Activated T-cell treated with anti-CD3 and anti-CD28 coated beads, Interleukin-2, amount 50 U/mL, for 1 hour (primary cell): ENCODE measurements at places on chromosomes 6 and 20.
A peak's percentile ranks its signal among the peaks of the same experiment; 100 is the strongest.

DNA sequence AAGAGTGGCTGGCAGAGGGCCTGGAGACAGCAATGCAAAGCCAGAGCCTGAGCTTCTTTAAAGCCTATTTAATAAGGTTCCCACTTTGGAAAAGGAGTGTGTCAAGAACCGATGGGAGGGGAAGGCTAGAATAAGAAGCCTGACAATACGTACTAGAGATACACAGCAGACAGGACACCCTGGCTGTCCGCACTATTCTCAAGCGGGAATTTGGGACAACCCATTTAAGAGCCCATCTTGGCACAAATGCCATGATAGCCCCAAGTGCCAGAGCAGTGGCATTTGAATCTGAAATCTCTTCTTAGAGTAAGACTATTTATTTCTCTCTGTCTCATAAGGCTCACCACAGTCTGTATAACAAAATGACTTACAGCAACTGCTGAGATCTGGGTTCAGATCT, 3.1 kb downstream of the GMDS start:
- no peak for DNase-seq

DNA sequence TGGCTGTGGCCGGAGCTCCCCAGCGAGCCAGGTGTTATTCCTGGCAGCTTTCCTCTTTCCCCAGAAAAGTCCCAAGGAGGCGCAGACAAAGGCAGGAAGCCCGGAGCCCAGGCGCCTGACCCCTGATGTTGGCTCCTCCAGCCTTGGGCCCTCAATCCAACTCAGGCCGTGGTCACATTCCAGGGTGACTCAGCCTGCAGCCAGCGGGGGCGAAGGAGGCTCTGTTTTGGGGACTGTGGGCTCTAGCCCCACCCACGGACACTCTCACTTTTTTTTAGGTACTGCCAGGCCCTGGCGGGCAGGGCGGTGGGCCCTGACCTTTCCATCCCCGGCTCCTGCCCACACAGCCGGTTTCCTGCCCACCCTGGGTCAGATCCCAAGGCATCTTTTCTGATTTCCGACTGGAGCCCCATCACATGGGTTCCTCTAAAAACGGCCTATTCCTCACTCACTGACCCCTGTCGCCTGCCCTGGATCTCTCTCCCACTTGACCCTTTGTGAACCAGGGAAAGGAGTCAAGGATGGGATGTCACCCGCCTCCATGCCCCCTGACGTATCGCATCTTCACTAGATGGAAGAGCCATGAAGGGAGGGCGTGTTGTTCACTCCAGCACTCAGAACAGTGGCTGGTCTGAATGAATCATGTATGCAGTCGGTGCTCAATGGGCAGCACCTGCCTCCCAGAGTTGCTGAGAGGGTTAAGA, 5.5 kb downstream of the PTGIS start:
- no peak for DNase-seq

- DNase-seq: no peak
Observed at GRCh38 chr6:53513056-53513455, 31.8 kb downstream of the GCLC start.

- DNase-seq: no peak
Observed at GRCh38 chr6:151326116-151326825, 65.1 kb downstream of the ZBTB2 start.

- no peak for DNase-seq
Observed at GRCh38 chr6:5569491-5569890, 308.2 kb downstream of the FARS2 start.

GRCh38 chr6:166998256-166999144, 697 bp upstream of the CEP43 start:
- peak; percentile 36 for DNase-seq

DNA sequence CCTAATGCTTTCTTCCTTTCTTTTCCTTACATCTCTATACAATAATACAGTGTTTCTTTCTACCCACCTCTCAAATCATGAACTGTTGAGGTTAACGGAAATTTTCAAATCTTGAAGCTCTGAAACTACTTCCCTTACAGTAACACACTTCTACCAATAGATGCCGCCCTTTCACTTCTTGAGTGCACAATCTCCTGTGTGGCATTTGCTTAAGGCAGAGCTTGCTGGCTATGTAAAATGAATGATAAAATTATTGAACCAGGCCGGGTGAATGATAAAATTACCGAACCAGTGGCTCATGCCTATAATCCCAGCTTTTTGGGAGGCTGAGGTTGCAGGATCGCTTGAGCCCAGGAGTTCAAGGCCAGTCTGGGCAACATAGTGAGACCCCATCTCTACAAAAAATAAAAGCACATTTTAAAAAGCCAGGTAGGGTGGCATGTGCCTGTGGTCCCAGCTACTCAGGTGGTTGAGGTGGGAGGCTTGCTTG, 56.8 kb downstream of the KCNS1 start:
- no peak for DNase-seq

DNA sequence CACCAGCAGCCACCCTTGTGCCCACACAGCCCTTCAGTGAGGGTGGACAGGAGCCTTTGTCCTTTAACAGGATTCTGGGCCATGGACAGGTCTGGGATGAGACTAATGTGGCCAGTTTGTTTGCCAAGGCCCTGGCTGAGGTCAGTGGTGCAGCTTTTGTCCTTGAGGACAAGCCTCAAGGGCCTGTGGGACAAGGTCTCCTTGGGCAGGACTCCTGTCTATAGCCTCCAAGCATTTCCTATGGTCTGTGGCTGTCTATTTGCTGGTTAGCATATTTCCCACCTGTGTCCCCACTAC, 44.1 kb downstream of the SUN5 start:
- DNase-seq: no peak

- no peak for DNase-seq
Observed at GRCh38 chr6:39714802-39715201, 10.4 kb downstream of the KIF6 start.

GRCh38 chr20:42274986-42275385, 656.8 kb upstream of the CHD6 start:
- no peak for DNase-seq

- no peak for DNase-seq
Observed at GRCh38 chr6:161195386-161195785, 78.5 kb downstream of the AGPAT4 start.

DNA sequence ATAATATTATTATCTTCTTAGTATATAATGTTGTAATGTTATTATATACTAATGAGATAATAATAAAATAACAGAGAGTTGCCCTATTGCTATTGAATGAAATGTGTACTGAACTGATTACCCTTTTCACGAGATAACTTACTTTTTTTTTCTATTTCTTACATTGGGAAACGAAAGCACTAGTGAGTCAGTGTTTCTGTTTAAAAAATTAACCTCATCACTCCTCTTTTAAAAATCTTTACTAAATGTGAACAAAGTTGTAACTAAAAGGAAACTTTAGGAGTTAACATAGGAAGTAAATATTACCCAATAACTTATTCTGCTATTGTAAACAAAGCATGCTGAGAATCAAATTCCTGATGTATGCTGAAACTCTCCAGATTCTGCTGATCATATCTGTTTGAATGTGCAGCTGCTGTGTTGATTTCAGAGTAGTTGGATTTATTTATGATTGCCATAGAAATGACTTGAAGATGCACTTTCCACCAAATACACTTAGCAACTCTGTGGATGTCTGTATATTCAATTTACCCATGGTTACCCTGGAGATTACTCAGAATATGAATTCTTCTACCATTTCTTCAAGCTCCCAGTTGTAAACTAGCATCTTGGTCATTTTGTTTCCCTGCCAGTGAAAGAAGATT, 523.4 kb downstream of the TENT5A start:
- DNase-seq: no peak

GRCh38 chr20:35235881-35236280, 9.4 kb downstream of the MMP24 start:
- no peak for DNase-seq

- DNase-seq: no peak
Observed at GRCh38 chr6:27786048-27786447, 126.1 kb downstream of the OR2B2 start.

DNA sequence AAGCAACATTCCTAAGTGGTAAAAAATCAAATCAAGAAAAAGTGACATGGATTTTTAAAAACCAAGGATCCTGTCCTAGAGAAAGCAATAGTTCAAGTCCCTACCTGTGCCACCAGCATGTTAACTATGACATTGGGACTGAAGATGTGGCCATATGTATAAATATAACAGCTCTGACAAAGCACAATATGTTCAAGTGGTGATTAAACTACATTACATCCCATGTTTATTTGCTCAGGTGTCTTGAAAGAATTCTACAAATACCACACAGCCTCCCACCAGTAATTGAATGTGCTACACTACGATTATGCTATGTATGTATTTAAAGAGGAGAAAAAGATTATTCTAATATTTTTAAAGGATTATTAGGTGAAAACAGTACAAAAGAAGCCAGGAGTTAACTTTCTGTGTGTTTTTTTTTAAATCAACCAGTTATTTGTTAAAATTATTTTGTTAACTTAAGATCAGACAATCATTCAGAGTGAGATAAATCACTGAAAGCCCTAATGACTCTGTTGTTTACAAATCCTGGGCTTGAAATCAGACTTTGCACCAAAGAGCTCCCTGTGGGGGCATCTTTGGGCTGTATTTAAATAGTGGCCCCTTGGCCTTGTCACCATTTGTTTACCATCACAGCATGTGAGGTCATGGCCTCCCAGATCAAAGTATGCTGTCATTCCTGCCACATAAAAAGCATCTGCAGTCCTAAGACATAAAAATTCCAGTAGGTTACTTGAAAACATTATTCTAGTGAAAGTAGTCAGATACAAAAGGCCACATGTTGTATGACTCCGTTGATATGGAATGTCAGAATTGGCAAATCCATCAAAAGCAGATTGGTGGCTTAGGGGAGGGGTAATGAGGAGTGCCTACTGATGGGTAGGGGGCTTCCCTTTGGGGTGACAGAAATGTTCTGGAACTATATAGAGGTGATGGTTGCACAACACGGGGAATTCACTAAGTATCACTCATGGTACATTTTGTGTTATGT, 17.1 kb downstream of the TTLL2 start:
- DNase-seq: no peak

GRCh38 chr20:2379511-2380229, 1.0 kb upstream of the TGM6 start:
- DNase-seq: no peak

DNA sequence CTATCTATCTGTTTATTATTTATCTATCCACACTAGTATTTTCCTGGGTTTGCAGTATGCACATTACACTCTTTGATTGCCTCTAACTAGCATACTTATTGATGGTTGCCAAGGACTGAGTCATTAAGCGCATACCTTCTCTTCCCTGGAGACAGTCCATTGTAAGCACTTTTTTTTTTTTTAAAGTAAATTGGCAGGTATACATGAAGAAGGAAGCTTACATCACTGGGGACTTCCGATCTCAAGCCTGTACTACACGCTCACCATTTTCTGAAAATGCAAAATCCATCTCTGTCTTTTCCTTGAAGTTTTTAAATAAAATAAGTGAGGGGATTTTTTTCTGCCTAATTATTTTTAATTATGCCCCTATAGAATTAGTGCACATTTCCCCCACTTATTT, 63.5 kb downstream of the HMGN3 start:
- DNase-seq: no peak

DNA sequence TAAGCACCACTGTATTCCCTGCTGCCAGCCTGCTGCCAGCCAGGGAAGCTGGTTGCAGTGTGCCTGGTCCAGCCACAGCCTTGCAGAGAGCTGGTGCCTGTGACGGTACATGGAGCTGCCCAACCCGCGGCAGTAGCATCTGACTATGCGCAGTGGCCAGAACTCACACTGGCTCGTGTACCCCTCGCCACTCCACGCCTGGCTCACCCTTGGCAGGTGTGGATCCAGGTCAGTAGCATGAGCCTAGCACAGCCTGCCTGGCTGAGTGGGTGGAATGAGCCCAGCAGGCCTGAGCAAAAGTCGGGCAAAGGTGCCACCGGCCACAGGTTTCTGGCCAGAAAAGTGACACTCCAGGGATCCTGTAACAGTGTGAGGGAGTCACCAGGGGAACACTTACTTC, 361.7 kb upstream of the MAP3K7 start:
- no peak for DNase-seq

DNA sequence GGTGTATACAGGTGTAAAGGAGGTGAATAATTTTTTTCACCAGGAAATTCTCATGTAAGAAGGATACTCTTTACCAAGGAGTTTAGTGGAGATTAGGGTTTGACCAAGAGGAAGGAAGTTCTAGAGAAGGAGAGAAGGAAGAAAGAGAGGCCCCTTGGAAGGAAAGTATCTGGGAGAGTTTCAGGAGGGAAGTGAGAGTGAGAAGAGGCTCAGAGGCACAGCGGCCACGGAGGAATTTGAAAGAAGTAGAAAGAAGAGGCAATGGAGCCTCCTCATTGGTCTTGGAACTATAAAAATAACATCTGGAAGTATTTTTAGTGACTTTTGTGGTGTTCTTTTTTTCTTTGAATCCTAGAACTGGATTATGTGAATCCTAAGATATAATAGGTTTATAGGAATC, 50.8 kb upstream of the MCUR1 start:
- DNase-seq: no peak

- no peak for DNase-seq
Observed at GRCh38 chr6:133814238-133814637, 74.7 kb upstream of the TCF21 start.

- no peak for DNase-seq
Observed at GRCh38 chr20:56706867-56707360, 77.8 kb downstream of the TFAP2C start.

DNA sequence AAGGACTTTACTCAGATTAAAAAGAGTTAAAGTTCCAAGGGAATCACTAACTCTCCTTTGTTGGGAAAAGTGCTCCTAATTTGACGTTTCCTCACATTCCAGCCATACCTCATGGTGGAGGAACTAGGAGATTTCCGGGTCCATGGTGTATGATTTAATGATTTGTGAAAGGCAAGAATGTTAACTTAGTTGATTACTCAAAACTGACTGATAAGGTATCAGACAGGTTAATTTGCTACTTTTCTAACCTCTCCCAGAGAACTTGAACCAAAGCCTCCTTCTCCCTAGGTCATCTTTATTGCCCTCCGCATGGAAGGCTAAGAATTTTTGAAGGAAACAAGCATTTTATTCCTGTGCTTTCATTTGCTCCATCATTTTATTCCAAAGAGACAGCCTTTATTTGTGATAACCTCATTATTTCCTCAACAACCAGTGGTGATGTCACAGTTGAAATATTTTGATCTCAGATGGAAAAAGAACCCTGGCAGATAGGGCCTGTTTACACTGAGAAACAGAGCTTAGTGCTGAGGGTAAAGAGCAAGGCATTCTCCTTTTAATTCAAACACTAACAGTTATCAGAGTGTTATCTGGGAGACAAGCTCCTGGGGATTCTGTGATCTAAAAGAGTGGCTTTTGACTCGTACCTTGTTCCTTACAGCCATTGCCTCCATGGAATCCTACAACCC, 57.4 kb upstream of the BMP2 start:
- DNase-seq: no peak

GRCh38 chr6:16327777-16328325, 89.5 kb downstream of the GMPR start:
- DNase-seq: no peak

- no peak for DNase-seq
Observed at GRCh38 chr6:35642471-35643161, 46.1 kb downstream of the FKBP5 start.

- DNase-seq: no peak
Observed at GRCh38 chr6:153059311-153059710, 56.8 kb upstream of the MTRF1L start.
